ENCODE measurements at places on chromosomes 5 and 9.

GRCh38 chr5:39934830-39935229, 510.1 kb upstream of the DAB2 start:
- DNase-seq, result no peak

GRCh38 chr5:67765697-67766096, 449.9 kb upstream of the PIK3R1 start:
- no peak for DNase-seq

DNA sequence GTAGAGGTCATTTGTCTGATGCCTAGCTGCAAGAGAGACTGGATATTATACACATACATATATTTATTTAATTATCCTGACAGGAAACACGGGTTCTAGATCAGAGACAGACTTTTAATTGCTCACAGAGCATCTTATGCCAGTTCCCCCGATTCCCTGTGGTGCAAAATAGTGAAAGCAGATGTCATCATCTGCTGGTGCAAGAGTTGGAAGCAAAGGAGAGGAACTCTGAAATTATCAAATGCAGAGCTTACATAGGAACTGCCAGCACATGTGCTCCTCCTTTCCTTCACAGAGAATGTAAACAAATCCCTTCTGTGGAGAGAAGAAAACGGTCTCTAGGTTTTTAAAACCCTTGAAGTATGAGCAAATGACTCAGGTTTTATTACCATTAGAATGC, 69.3 kb downstream of the DTWD2 start:
- DNase-seq, result no peak

GRCh38 chr9:71587576-71588362, 180.5 kb downstream of the CEMIP2 start:
- DNase-seq, result no peak

DNA sequence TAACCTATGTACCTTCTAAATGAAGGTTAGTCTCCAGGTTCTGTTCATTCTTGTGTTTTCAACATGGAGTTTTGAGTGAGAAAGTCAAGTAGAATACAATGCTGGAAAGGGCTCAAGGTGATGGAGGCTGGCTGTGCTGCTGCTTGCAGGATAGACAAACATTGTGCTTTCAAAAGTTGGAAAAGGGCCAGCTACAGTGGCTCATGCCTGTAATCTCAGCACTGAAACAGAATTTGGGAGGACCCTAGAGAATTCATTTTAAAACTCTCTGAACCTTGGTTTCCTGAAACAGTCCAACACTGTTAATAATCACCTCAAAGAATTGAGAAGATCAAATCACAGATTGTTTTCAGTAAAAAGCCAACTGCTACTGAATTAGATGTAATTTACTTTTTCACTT, 15.4 kb upstream of the IARS1 start:
- DNase-seq, result no peak

- DNase-seq, result no peak
Measured at GRCh38 chr5:62475072-62475471, 62.5 kb downstream of the IPO11 start.

DNA sequence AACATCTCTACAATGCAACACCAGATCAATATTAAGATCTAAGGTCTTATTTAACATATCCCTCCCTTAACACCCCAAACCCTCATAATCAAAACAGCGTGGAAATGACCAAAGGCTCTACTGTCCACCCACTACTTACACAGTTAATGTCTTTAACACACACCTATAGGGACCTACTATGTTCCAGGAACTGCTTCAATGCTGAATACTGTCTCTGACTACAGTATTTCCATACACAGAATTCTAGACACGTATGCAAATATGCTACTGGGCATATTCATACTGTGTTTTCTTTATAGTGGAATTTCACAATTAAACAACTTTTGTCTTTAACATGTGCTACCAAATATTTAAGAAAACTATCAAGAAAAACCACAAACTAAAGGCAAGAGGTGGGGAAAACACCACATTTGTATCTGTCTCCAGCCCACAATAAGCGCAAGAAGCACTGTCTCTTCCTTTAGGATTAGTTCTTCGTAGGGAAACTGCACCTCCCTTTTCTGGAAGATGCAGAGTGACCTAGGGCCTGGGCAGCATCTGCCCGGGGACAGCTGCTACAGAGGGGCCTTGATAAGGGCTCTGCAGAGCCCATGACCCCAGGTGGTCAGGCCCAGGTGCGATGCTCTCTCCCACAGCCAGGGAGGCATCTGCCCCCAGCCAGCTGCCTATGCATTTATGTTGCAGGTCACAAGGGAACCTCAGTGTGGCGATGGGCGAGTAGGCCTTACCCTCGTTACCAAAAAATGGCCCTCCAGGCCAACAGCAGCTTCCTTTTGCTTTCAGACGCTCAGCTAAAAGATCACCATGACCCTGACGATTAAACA, 55.2 kb downstream of the PSMB7 start:
- no peak for DNase-seq

GRCh38 chr5:61933787-61934626, 372.0 kb upstream of the KIF2A start:
- peak; percentile 17 for DNase-seq

DNA sequence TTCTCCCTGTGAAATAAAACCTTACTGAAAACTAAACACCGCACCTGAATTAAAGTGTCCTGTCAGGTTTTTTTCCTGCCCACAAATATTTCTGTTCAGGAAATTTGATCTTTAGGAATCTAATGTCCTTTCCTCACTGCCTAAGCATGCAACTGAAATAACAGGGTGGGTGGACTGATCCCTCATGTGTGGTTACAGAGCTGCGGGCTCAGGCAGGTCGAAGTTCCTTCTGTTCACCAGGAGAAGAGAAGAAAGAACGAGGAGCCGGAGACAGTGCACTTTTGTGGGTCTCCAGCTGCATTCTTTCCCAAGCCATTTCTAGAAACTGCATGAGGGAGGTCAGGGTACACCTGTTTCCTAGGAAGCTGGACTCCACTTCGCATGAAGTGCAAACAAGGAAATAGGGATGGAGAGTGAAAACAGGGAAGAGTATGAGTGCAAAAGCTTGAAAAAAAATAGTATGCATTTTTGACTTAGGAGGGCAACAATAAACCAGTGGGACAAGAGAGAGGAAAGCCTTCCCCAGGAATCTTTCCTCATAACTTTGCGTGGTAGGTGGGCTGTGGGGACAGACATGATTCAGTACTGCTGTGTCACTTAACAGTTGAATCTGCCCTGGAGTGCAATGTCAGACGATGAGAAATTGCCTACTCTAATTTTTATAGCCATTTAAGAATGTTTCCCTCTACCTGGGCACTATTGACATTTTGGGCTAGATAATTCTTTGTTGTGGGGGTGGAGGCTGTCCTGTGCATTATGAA, 60.3 kb downstream of the GCNT1 start:
- DNase-seq, result no peak

DNA sequence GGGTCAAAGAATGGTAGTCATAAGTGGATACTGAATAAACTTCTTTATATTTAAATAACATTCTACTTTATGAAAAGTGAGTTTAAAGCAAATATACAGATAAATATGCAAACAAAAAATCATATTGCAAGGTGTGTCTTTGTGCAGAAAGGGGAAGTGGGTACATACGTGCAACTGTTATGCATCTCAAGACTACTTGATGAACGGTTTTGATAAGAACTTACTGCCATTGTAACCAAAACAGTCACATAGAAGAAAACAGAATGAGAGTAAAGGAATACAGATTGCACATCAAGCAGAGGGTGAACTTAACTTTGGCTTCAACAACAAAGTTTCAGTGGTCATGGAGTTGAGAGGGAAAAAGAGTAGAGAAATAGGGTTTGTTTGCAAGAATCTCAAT, 9.9 kb downstream of the CAMK4 start:
- no peak for DNase-seq

GRCh38 chr5:101024299-101024698, 121.2 kb upstream of the ST8SIA4 start:
- DNase-seq, result no peak

DNA sequence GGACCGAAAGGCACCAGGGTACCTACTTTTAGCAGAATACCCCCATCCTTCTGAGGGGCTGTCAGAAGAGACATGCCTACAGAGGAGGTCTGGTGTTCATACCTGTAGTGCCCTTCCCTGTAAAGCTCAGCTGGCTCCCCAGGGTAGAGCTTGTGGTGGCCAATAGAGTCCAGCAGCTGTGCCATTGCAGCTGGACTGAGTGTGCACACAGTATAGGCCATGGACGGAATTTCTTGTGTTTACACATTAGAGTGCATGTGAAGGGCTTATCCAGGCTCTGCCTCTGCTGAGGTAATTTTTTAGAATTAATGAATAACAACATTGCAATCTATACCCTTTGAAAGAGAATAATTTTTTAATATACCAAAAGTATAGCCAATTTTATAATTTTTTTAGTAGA, 191.0 kb downstream of the ZSWIM6 start:
- no peak for DNase-seq

GRCh38 chr5:98827161-98827560, 53.7 kb downstream of the RGMB start:
- DNase-seq, result peak; percentile 47

DNA sequence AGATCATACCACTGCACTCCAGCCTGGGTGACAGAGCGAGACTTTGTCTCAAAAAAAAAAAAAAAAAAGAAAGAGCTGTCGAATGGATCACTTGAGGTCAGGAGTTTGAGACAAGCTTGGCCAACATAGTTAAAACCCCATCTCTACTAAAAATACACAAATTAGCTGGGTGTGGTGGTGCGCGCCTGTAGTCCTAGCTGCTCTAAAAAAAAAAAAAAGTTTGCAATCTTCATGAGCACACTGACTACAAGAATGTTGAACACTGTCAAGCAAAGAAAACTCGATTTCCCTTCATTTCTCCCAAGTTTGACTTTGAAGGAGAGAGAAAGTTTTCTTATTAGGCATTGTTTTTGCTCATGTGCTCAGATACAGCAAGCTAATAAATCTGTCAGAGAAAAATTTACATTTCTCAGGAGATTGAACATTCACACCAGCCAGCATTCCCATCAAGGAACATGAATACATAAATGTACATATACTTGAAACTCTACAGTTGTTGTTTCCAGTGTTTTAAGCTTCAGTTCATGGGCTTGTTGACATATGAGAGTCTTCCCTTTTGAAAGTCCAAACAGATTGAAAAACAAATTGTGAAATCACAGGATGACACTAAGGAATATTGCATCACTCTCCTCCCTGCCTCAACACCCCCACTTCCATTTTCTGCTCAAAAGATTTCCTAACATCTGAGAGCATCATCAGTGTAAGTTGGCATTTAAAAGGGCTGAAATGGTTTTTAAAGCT, 81.8 kb downstream of the ARRDC3 start:
- DNase-seq, result no peak

DNA sequence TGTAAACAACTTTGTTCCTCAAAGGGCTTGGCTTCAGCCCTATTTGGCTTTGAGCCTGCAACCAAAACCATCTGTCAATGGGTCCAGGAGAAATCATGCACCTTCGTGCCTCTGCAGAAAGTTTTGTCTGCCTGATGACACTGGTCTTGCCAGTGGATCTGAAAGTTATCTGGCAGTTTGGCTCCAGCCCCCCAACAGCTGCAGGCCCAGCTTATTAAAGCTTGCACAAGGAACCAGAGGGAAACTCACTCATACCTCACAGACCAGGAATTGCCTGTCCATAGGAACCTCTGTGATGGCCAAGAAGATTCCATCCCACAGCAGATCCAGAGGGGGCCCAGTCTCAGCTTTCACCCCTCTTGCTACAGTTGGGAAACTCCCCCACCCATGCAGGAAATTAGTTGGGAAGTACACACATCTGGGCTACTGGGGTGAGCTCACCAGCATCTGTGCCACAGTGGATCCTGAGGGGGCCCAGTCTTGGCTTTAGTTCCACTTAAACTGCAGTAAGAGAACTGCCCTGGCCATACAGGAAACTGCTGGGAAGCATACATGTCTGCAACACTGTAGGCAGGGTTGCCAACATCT, 265.5 kb downstream of the GRIA1 start:
- no peak for DNase-seq

GRCh38 chr5:16669776-16670175, 53.0 kb upstream of the RETREG1 start:
- no peak for DNase-seq

All from hindlimb muscle (tissue), 1 donor.